Muscle of back (tissue), 13 donors: ENCODE measurements at places on chromosomes 3 and 15. TPM values are rescaled to one million over a fixed set of nuclear protein-coding genes. Genes with fewer than 3 reads are reported as not detected.
A peak's percentile ranks its signal among the peaks of the same experiment; 100 is the strongest.

Gene ZNF774
- polyA plus RNA-seq, result 1.8 TPM

GRCh38 chr3:115800489-115801075, 177.3 kb downstream of the GAP43 start:
- no peak for DNase-seq

- DNase-seq, result no peak
Observed at GRCh38 chr15:100337096-100338044, 4.4 kb downstream of the ADAMTS17 start.

GRCh38 chr3:23752126-23752525, 53.6 kb upstream of the UBE2E1 start:
- no peak for DNase-seq

Gene MGLL
- polyA plus RNA-seq, result 21.2 TPM

Gene FANCD2
- 9.1 TPM for polyA plus RNA-seq

DNA sequence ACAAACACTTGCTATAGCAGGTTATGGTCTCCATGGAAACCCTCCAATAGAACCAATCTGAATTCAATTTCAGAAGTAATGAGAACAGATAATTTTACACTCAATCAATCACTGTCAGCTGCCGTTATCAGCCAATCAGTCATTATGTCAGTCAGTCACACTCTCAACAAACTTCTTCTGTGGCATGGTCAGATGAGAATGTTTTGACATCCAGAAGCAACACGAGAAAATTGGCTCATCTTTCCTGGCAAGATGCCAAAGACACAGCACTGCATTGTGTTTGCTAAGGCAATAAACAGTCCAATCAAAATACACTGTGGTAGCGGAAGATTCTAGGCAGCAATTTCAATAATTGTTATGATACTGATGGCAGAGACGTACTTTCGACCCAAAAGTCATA, 190.7 kb downstream of the RORA start:
- DNase-seq, result peak; percentile 66

Gene KLHL6
- polyA plus RNA-seq, result 1.0 TPM

- no peak for DNase-seq
Observed at GRCh38 chr3:108357042-108357441, 60.7 kb downstream of the HHLA2 start.

Gene PPM1M
- 14.3 TPM for polyA plus RNA-seq

- DNase-seq, result no peak
Observed at GRCh38 chr3:183513046-183513706, 42.3 kb downstream of the KLHL6 start.

DNA sequence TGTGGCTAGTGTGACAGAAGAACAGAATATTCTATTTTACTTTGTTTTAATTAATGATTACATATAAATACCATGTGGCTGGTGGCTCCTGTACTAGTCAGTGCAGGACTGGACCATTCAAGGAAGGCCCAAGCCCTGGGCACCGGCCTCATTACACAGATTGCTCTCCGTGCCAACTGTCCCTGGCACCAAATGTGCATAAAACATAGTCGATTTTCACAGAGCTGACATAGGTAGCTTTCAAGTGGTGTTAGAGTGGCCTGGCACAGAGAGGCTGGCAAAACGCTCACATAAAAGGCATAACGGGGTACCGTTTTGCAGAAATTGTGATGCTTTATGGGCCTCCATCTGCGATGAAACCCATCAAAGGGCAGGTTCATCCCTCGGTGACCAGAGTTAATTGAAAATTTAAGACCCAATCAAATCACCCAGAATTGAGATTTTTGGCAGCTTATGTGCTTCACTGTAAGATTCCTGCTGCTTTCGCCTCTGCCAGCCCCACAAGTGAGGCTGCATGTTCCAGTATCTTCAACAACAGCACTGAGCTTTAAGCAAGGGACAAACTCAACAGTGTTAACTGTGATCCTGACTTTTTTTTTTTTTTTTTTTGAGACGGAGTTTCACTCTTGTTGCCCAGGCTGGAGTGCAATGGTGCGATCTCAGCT, 25.9 kb downstream of the RFTN1 start:
- no peak for DNase-seq

GRCh38 chr3:134353171-134353825, 20.9 kb downstream of the AMOTL2 start:
- no peak for DNase-seq

DNA sequence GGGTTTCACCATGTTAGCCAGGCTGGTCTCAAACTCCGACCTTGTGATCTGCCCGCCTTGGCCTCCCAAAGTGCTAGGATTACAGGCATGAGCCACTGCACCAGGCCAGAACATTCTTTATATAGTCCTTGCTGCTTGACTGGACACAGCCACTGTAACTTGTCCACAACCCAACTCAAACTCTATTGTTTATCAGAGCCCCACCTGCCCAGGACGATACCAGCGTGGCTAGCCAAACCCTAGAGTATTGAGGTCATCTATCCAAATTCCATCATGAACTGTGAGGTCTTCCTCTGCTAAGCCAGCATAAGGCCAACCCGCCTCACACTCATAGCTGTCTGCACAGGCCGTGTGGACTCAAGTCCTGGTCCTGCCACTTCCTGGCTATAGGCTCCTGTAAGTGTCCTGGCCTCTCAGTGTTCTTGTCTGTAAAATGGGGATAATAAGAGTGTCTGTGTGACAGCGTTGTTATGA, 63.9 kb downstream of the DAPK2 start:
- no peak for DNase-seq

- peak; percentile 78 for DNase-seq
Observed at GRCh38 chr3:72189339-72189738, 404.4 kb upstream of the PROK2 start.

Gene FBXW12
- 0.14 TPM for polyA plus RNA-seq

DNA sequence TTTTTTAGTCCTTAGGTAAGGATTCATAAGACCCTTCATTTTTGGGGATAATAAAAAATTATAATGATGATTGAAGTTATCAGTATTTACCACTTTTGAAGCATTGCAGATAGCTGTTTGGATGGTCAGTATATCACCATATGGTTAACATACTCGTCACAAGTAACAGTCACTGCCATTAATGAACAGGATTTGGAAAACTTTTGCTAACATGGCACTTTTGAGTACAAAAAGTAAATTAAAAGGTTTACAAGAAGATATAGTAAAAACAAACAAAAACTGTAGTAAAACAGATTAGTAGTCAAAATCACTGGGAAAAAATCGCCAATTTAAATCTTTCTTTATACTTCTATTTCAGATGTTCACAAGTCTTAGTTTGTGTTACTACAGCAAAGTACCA, 37.8 kb upstream of the ST3GAL6 start:
- no peak for DNase-seq

Gene C3orf49
- 0.31 TPM for polyA plus RNA-seq

GRCh38 chr3:168709073-168709472, 613.3 kb upstream of the GOLIM4 start:
- no peak for DNase-seq

Gene STRIT1
- polyA plus RNA-seq, result 74.8 TPM

DNA sequence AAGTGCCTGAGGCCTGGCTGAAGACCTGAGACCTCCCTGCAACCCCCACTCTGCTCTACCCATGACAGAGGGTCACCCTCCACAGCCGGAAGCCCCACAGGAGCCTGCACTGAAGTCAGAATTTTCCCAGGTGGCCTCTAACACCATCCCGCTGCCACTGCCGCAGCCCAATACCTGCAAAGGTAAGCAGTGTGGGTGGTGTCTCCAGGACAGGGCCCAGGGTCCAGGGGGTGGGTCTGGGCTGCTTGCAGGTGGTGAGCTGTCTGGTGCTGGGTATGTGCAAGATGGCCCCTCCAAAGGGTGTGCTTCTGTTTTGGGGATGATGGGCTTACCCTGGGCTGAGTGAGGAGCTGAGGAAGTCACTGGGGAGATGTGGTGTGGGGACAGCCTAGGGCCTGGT, 69.9 kb downstream of the FBLN2 start:
- no peak for DNase-seq

- DNase-seq, result peak; percentile 84
Observed at GRCh38 chr15:50876989-50877360, 31.5 kb upstream of the AP4E1 start.

Gene HYKK
- 1.7 TPM for polyA plus RNA-seq

Gene APOD
- polyA plus RNA-seq, result 35.7 TPM

Gene ZPLD1
- not detected for polyA plus RNA-seq

DNA sequence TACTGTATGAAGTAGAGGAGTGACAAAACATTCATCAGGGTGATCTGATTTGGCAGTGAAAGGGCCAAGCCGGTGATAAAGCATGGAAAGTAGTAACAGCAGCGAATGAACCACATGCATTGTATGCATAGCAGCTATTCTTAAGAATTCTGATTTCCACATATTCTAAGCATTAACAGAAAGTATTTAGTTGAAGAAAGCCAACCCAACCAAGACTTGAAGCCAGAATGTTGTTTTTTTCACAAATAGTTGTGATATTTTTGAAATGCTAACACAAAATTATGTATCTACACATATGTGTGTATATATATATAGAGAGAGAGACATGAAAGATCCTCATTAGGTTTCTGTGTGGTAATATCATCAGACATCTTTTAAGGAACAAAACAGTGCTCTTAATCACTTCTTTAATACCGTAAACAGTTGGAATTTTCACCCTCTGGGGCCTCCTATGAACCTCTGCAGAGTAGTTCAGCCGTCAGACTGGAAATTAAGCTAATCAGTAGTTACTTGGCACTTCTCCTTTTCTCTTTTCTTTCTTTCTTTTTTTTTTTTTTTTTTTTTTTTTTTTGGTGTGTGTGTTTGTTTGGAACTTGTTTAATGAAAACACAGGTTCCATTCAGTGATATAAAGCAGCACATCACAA, 139.6 kb downstream of the CMSS1 start:
- DNase-seq, result peak; percentile 38

Gene WDR76
- polyA plus RNA-seq, result 8.4 TPM

- DNase-seq, result no peak
Observed at GRCh38 chr3:103075282-103075681, 640.5 kb downstream of the ZPLD1 start.

- peak; percentile 15 for DNase-seq
Observed at GRCh38 chr3:38655708-38656300, 6.3 kb upstream of the SCN5A start.

GRCh38 chr3:44184319-44184953, 57.2 kb upstream of the TOPAZ1 start:
- peak; percentile 26 for DNase-seq
